ENCODE measurements at places on chromosomes 1 and 21.

GRCh38 chr1:37143800-37144199 lies 109.5 kb upstream of the GRIK3 start:
- DNase-seq, result no peak

GRCh38 chr1:204640578-204640977 lies 45.0 kb downstream of the LRRN2 start:
- no peak for DNase-seq

DNA sequence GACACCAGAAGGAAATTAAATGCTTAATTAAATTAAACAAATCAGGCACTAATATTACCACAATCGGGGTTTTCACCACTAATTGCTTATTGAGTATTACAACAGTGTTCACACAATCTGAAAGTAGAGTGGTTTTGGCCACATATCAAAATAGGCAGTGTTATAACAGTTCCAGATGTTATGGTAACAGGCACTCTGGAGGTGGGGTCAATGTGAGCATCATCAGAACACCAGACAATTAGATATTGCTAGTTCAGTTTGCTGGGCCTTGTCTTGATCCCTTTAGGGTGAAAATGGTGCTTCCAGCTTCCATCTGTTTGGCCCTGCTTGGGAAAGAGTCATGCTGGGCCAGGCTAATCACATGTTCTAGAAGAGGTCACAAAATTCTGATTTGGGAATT lies 14.5 kb upstream of the DDAH1 start:
- no peak for DNase-seq

- DNase-seq, result no peak
Measured at GRCh38 chr1:183814121-183814681, 9.3 kb downstream of the RGL1 start.

DNA sequence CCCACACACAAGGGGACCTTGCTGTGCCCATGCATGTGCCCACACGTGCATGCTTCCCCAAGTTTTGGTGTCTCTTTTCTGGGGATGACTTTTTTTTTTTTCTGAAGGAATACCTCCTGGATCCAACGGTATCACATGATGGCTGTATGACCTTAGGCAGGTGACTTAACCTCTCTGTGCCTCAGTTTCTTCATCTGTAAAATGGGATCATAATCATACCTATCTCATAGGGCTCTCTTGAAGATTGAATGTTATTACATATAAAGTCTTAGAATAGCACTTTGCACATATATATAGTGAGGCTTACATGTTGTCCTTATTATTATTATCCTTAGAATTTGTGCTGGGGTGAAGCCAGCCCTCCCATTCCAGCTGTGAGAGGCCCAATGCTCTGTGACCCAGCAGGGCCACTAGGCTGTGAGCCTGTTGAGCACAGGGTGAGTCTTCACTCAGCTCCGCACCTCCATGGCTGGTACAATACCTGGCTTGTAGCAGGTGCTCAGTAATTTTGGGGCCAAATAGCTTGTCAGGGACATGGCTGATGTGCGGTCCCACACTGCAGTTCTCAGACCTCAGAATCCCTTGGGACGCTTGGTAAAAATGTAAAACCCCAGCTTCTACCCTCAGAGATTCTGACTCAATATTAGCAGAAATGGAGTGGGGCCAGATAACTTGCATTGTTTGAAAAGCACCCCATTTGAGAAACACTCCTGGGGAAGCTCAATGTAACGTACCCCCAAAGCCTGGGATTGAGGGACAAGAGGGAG lies 20.6 kb downstream of the STUM start:
- DNase-seq, result no peak
